CD4-positive, alpha-beta T cell treated with Interleukin-17A for 1 hour (primary cell): ENCODE measurements at places on chromosomes 4 and X.

DNA sequence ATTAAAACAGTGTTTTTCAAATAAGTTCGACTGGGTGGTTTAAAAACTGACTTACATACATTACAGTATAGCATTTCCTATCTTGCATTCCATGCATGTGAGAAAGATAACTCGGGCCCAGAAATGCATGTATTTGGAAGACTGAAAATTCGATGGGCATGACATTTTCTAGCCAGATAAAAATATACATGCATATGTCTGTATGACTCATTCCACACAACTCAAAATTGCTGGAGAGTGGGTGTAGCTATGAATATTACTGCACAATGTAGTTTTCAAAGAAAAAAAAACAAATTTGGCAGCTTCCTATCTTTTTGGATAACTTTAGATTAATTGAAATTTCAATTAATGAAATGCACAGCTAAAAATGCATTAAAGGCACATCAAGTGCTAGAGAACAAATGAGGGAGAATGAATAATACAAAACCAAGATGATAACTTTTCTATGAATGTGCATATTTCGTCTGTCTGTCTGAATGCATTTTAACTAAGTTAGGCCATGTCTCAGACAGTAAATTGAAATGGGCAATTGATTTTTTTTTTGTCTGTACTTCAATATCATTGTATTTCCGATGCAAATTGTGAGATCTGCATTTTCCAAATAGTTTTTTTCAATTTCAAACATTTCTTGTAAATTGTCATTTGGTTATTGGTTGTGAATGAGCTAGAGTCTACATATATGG is 54.5 kb upstream of the GABRA2 start:
- no peak for DNase-seq

DNA sequence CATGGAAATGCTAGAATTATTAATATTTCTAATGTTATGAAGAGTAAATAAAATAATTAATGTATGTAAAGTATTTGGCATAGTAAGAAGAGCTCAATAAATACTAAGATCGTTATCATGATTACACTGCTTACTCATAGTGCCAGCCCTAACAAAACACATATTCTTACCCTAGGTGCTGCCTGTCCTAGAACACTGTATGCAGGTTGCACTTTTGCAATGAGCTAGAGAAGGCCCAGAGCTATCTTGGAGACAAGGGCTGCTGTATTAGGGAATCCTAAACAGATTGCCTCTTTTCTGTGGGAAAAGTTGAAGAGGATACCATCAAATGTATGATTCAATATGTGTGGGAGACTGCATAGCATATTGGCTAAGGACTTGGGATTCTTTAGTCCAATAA is 48.0 kb upstream of the TMEM164 start:
- no peak for DNase-seq

DNA sequence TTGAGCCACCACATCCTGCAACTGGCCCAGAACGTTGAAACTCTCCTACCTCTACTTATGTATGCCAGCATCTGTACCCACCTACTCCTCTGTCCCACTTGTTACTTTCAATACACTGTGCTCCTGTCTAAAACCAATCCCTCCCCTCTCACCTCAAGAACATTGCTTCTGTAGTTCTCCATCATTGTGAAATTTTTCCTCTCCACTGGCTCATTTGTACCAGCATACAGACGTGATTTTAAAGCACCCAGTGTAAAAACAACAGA is 25.5 kb upstream of the USO1 start:
- DNase-seq: no peak

- DNase-seq: no peak
Observed at GRCh38 chr4:26145212-26145611, 175.6 kb upstream of the RBPJ start.

DNA sequence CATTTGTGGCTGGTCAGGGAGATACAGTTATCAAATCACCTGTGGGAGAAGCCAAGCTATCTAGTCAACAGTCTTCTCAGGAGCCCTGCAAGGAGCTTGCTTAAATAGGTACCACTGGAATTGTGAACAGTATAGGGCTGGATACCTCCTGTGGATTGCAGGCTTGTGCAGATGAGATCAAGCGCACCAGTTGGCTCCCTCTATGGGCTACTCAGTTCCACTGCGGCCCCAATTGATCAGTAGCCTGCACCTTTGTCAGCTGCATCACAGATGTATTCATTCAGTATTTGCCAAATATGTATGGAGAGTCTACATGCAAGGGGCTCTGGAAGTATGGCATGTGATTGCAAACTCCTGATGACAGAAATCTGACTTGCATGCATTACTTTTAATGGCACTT is 28.6 kb downstream of the TEX13A start:
- no peak for DNase-seq

GRCh38 chrX:47662144-47662657 is 3.2 kb upstream of the UXT start:
- DNase-seq: no peak

- no peak for DNase-seq
Observed at GRCh38 chrX:96379951-96380350, 304.7 kb upstream of the DIAPH2 start.

- no peak for DNase-seq
Observed at GRCh38 chr4:67714248-67714583, 13.3 kb upstream of the UBA6 start.

DNA sequence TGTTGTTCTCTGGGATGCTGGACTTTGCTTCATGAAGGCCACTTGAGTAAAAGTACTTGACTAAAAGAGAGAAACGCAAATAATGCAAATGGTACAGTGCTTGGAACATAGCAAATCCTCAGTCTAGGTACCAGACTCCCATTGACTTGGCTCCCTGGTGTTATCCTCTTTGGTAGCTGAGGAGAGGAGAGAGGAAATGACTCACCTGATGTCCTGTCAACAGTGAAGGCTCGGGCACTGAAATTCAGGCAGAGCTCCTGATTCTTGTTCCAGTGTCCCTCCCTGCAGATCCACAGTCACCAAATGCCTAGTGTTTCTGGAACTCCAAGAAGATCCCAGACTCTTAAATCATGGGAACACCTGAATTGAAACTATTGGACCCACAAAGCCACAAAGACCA is 22.5 kb upstream of the TCEAL4 start:
- no peak for DNase-seq

GRCh38 chr4:6618386-6619115 is 21.9 kb upstream of the MRFAP1 start:
- no peak for DNase-seq

DNA sequence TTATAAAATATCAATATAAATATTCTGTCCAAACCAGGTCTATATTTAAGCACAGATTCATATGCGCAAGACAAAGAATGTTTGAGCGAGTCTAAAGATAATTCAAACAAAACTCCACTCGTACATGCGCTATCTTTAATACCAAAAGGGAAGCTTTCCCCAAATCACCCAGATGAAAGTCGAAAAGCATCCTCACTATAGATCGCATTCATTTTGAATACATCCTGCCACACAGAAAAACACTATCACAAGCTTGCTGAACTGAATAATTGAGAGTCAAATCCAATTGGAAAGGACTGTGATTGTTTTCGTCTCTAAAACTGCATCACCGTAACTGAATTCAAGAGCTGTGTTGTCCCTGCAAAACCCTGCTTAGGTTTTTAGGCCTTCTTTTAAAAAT is 685 bp downstream of the TASL start:
- peak; percentile 7 for DNase-seq

GRCh38 chr4:179195887-179196286 is 1753.7 kb upstream of the AGA start:
- DNase-seq: no peak

DNA sequence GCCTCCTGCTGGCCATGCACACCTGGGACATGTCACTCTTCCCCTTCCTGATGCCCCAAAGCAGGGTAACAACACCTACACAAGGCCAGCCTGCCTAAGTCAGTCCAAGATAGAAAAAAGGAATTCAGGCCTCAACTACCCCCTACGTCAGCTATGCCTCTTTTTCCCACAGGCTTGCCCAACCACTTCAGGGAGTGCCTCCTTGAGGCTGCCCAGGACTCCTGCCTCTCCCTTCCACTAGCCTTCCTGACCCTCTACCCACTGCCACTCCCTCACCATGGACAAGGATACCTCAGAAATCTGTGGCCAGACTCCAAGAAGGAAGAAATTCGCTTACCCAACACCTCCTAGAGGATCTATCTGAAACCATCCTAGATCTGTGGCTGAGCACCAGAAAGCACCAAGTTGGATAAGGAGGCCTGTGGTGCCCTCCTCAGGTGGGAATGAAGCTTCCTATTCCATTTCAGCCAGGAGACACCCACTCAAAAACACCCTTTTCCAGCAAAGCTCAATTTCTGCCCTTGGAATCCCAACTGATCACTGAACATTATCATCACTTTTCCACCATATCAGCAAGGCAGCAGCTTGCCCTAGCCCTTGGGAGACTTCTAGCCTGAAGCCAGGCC is 1.8 kb downstream of the KDM5C start:
- DNase-seq: no peak

DNA sequence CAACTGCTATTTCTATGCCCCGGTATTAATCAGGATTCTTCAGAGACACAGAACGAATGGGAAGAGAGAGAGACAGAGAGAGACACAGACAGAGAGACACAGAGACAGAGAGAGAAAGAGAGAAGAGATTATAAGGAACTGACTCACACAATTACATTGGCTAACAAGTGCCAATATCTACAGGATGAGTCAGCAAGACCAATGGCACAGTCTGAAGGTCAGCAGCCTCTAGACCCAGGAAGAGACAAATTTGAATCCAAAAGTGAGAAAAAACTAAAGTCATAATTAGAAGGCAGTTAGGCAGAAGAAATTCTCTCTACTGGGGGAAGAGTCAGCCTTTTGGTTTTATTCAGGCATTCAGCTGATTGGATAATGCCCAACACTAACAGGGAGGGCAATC is 187.3 kb downstream of the MAB21L2 start:
- no peak for DNase-seq

- DNase-seq: no peak
Observed at GRCh38 chr4:86661006-86661405, 66.9 kb downstream of the PTPN13 start.

DNA sequence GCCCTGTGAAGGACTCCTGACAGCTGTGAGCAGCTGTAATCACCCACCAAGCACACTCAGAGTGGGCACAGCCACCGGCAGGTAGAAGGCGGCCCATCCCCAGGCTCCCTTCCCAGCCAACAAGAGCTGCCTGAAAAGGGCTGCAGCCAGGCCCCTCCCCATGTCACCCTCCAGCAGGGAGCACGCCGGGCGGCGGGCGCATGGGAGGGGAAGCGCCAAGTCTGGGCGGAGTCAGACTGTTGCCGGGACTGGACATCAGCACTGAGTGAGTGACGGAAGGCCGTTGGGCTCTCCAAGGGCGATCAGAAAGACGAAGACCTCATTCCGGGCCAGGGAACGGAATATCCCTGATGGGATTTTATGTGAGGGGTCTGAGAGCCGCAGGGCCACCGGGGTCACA is 82.1 kb downstream of the PPP2R2C start:
- no peak for DNase-seq

DNA sequence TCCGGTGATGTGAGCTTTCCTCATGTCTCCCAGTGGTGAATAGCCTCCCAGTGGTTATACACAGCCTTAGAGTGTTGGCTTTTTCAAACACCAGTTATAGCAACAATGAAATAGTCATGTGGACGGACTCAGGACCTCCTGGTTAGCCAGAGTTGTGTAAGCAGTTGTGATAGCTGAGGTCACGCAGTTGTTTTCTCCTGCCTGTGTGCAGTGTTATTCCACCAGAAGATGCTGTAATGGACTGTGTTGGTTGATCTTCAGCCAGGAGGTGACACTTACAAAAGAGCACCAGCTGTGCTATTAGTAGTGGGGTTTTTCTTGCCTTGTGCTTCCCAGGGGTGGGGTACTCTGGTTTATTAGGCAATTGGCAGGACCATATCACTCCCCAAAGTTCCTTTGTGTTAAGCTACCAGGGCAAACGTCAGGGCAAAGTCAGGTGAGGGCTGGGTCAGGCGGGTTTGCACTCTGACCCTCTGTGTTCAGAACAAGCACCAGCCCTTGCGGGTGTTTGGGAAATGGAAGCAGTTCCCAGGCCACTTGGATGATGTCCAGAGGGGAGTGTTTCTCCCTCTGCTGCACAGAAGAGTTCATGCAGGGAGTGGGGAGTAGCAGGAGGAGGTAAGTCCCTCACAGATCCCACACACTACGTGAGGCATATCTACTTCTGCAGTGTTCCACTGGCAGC is 252.6 kb downstream of the TMEM47 start:
- DNase-seq: no peak

- peak; percentile 46 for DNase-seq
Observed at GRCh38 chrX:7996414-7996813, 69.2 kb upstream of the PNPLA4 start.

DNA sequence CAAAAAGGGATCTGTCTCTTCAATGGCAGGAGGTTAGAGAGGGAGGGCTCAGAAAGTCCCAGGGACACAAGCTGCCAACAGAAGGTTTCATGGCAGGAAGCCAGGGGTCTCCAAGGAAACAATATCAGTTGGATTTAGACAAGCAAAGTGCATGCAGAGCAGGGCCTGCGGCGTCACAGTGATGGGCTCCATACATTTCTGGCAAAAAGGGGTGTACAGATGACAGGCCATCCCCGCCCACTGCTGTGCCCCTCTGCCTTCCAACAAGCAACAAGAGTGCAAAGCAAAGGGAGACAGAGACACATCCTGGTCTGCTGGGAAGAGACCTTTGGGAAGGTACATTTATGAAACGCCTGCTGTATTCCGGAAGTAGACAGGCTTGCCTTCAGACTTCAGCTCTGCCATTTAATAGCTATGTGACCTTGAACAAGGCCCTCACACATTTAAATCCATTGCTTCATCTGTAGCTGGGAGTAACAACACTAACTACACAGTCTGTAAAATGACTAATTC is 121.2 kb downstream of the AFAP1 start:
- DNase-seq: no peak
